NCI-H1436 (cell line): ENCODE measurements at places on chromosomes 4 and X.

DNA sequence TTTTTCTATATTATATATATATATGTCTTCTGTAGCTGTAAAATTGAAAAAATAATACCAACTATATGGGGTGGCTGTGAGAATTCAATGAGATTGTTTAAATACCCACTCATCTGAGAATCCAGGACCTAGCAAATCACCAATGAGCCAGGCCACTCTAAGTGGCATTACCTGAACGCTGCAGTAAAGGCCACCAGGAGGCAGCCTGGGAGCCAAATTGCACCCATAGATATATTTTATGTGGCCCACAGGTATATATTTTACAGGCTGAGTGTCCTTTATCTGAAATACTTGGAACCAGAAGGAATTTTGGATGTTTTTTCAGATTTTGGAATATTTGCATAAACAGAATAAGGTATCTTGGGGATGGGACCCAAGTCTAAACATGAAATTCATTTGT is 58.2 kb upstream of the C4orf50 start:
- no peak for DNase-seq

DNA sequence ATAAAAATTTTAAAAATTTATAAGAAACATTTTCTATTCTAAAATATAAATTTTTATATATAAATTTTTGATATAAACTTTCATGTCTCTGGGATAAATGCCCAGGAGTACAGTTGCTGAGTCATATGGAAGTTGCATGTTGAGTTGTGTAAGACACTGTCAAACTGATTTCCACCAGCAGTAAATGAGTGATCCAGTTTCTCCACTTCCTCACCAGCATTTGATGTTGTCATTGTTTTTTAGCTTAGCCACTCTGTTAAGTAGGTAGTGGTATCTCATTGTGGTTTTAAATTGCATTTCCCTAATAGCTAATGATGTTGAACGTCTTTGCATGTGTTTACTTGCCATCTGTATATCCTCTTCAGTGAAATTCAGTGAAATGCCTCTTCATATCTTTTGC is 66.5 kb downstream of the MAMLD1 start:
- no peak for DNase-seq

DNA sequence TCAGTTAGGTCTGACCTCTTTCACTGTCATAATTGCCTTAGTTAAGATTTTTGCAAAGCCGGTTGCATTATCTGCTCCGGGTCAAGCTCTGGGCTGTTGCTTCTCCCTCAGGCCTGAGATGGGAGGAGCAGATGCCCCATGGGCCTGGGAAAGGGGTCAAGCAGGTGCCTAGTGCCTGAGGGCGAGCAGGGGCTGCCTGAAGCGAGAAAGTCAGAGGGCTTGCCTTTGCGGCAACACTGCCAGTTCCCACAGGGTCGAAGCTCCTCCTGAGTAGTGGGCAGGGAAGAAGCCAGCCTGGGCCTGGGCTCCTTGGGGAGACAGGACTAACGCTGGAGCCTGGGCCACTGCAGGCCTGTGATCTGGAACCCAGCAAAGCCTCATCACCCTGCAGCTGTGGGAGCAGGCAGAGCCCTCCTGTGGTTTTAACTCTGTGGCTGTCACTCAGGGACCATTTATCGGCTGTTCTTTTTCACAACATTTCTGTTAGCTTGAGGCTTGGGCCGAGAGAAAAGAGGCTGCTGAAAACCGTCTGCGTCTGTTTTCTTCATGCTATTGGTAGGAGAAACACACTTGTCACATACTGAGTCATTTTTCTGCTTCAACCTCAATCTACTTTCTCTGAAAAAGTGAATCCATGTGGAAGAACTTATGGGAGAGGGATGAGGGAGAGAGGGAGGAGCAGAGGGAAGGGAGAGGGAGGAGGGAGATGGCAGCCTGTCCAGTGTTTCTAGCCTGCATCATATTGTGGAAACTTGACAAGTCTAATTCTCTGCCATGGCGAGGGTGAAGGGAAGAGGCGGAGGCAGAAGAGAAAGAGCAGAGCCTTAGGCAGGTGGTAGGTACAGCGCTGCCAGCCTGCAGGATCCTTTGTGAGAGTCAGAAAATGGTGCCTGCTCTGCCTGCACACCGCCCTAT is 68.4 kb downstream of the RHOH start:
- DNase-seq = peak; percentile 40

DNA sequence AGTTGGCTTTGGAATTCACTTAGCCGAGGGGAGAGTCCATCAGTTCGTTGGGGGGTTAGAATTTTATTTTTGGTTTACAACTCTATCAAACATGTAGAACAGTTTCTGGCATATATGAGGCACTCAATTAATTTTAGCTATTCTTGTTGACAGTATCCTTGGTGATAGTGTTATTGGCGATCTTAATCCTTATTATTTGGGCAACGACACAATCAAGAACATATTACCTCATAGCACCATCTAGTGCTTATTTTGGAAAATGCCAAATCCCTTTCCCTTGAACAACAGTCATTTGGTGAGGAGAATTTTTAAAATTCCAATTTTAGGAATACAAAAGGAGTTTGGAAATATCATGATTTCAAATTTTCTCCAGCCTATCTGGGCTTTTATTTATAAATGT is 17.9 kb upstream of the PGRMC1 start:
- peak; percentile 14 for DNase-seq
